ENCODE measurements at places on chromosomes 3 and 15. TPM values are rescaled to one million over a fixed set of nuclear protein-coding genes. Genes with fewer than 3 reads are reported as not detected.

Gene ARGFX
- total RNA-seq = not detected

Gene GOLGA6L7
- not detected for total RNA-seq

Gene FEZF2
- total RNA-seq = not detected

Gene CAMKV
- not detected for total RNA-seq

Gene DUOX1
- total RNA-seq = under 0.01 TPM

Gene LRTM1
- not detected for total RNA-seq

Gene TGM4
- not detected for total RNA-seq

Gene ARHGEF26
- total RNA-seq = 1.6 TPM

Gene CHRNB4
- not detected for total RNA-seq

Gene SST
- total RNA-seq = not detected
